ENCODE measurements at places on chromosomes 3 and 15. TPM values are rescaled to one million over a fixed set of nuclear protein-coding genes. Genes with fewer than 3 reads are reported as not detected.

PLCH1 gene
- total RNA-seq = 0.10 TPM

SLC28A1 gene
- total RNA-seq = not detected

TNIK gene
- total RNA-seq = 21.5 TPM

MST1 gene
- 6.5 TPM for total RNA-seq

DNA sequence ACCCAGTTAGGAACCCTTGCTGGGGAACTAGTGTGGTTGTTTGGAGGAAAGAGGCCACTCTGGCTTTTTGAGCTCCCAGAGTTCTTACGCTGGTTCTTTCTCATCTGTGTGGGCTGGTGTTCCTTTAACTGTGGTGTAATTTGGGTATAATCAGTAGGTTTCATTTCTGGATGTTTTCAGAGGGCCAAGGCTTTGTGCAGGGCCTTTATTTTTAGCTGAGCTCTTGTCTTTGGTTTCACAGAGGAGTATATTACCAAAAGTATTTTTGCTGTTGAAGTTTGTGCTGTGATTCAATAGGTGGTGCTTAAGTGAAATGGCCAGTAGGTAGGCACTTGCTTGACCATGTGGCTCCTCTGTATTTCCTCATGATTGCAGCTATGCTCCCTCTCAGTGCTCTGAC lies 357.9 kb downstream of the KCNH8 start:
- H3K36me3 ChIP-seq = no peaks in the 10 kb centered on the region
- H3K27ac ChIP-seq = no peak overlapping the region
- no peaks in the 10 kb centered on the region for H3K4me1 ChIP-seq
- no peaks in the 10 kb centered on the region for H3K27me3 ChIP-seq

GRCh38 chr15:69848096-69848495 lies 249.6 kb downstream of the TLE3 start:
- H3K27ac ChIP-seq = no peak overlapping the region
- H3K36me3 ChIP-seq = no peaks in the 10 kb centered on the region
- no peak for DNase-seq
- H3K27me3 ChIP-seq = peaks cover 17% of the 10 kb centered on the region

DNA sequence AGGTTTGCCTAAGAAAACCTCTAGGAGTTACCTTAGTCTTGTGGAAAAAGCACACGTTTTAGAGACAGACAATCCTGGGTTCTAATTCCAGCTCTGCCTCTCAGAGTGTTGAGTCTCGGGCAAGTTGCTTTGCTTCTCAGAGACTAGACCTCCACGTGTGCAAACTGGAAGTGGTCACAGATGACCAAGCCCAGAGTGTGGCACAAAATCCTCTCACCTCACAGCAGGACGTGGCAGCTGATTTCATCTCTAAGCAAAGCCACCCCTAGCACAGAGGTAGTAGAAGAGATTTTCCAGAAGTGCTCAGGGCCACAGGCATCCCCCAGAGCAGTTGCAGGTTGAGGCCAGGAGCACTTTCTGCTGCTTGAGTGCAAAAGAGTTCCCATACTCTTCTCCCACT lies 79.2 kb downstream of the CD47 start:
- peaks cover 8% of the 10 kb centered on the region for H3K27me3 ChIP-seq
- no peak for DNase-seq
- H3K36me3 ChIP-seq = no peaks in the 10 kb centered on the region
- H3K27ac ChIP-seq = no peak overlapping the region
- no peak overlapping the region for H3K4me3 ChIP-seq
